ENCODE measurements at places on chromosomes 7 and 10. TPM values are rescaled to one million over a fixed set of nuclear protein-coding genes. Genes with fewer than 3 reads are reported as not detected.
A peak's percentile ranks its signal among the peaks of the same experiment; 100 is the strongest.

ASB10 gene
- not detected for total RNA-seq

PRR15 gene
- total RNA-seq: not detected

COL1A2 gene
- not detected for total RNA-seq

STK17A gene
- total RNA-seq: 107 TPM

FBXL13 gene
- total RNA-seq: 1.4 TPM

ADIRF gene
- 0.42 TPM for total RNA-seq

SPOCK2 gene
- total RNA-seq: 772 TPM

SPDYE11 gene
- total RNA-seq: not detected

PCDH15 gene
- not detected for total RNA-seq

TRIP6 gene
- 8.5 TPM for total RNA-seq

COPG2 gene
- total RNA-seq: 8.7 TPM

DNA sequence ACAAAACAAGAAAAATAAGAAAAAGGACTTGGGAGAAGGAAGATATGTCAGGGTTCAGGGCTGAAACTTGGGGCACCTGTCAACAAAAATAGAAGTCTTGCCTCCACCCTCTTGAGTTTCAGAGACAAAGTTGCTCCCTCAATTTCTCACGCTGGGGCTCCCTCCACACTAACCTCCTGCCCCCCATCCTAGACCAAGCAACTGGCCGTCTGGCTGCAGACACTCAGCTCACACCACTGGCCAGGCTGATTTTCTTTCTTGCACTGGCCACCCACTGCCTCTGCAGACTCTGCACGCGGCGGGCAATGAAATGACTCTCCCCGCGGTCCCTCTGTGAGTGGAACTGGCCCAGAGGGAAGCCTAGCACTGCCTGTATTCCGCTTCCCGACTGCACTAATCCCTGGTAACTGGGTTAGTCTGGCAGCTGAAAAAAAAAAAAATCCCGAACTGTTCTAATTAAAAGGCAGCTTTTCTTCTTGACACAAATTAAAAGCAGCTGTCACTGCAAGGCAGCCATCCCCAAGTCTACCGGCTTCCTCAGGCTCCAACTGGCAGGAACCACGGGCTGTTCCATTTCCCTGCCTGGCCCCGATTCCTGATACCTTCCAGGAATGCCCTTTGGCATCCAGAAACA lies 83.5 kb downstream of the SPDYE5 start:
- no peaks in the 10 kb centered on the region for H3K36me3 ChIP-seq
- DNase-seq: no peak
- H3K4me3 ChIP-seq: no peak overlapping the region
- no peaks in the 10 kb centered on the region for H3K27me3 ChIP-seq
- peaks cover 5% of the 10 kb centered on the region for H3K4me1 ChIP-seq

DNA sequence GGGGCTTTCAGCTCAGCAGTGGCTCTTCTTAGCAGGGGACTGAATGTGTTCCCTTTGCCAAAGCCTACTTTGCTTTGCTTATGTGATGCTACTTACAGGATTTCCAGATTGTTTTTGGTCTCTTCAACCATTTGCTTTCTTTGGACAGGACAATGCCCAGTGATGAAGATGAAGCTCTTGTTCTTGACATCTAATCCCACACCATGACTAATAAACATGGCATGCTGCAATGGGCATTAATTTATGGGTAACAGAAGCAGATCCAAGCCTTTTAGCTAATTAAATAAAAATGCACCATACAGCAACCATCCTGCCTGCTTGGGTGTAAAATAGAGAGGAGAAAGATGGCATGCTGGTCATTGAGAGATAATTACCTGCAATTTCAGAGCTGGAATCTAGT lies 175.5 kb upstream of the ITGB1 start:
- no peak for DNase-seq
- peaks cover 62% of the 10 kb centered on the region for H3K4me1 ChIP-seq
- no peaks in the 10 kb centered on the region for H3K36me3 ChIP-seq

DNA sequence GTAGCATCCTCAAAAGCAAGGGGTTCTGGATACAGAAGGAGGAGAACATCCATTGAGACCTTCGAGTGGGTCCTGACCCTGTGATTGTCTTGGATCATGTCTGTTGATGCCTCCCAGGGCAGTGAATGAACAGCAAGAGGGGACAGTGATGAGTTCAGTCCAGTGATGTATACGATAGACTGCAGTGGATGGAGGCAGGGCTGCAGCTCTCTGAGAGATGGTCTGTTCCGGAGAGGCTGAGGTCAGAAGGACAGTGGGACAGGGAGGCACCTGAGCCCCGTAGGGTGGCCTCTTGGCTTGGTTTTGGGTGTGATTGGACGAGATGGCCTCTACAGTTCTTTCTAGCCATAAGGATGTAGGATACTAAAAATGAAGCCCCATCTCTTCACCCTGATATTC lies 280.4 kb downstream of the CAMK1D start:
- peak overlapping the region; percentile 59 for H3K27ac ChIP-seq
- peaks cover 2% of the 10 kb centered on the region for H3K36me3 ChIP-seq
- H3K4me3 ChIP-seq: no peak overlapping the region

GRCh38 chr7:150569245-150569955 lies 2.2 kb downstream of the GIMAP4 start:
- peaks cover 19% of the 10 kb centered on the region for H3K4me1 ChIP-seq
- peaks cover 19% of the 10 kb centered on the region for H3K36me3 ChIP-seq
- peak overlapping the region; percentile 89 for H3K27ac ChIP-seq
- no peaks in the 10 kb centered on the region for H3K27me3 ChIP-seq
- peak overlapping the region; percentile 89 for H3K4me3 ChIP-seq

GRCh38 chr10:113592380-113592779 lies 39.5 kb downstream of the HABP2 start:
- no peak overlapping the region for H3K27ac ChIP-seq
- peaks cover 50% of the 10 kb centered on the region for H3K27me3 ChIP-seq
- H3K4me1 ChIP-seq: no peaks in the 10 kb centered on the region
- H3K4me3 ChIP-seq: no peak overlapping the region

GRCh38 chr10:112628951-112629609 lies 182.1 kb downstream of the VTI1A start:
- H3K27me3 ChIP-seq: no peaks in the 10 kb centered on the region
- H3K4me1 ChIP-seq: peaks cover 2% of the 10 kb centered on the region
- no peak overlapping the region for H3K27ac ChIP-seq

GRCh38 chr10:4780782-4781181 lies 45.2 kb upstream of the AKR1E2 start:
- H3K27me3 ChIP-seq: peaks cover 54% of the 10 kb centered on the region
- no peak overlapping the region for H3K27ac ChIP-seq
- H3K4me3 ChIP-seq: no peak overlapping the region
- no peaks in the 10 kb centered on the region for H3K4me1 ChIP-seq
- H3K36me3 ChIP-seq: peaks cover 2% of the 10 kb centered on the region

GRCh38 chr10:28201410-28202400 lies 101.2 kb downstream of the MPP7 start:
- peaks cover 2% of the 10 kb centered on the region for H3K4me1 ChIP-seq
- no peak overlapping the region for H3K27ac ChIP-seq

GRCh38 chr10:9229702-9230244 lies 1175.3 kb downstream of the GATA3 start:
- DNase-seq: no peak
- H3K36me3 ChIP-seq: no peaks in the 10 kb centered on the region
- peaks cover 7% of the 10 kb centered on the region for H3K4me1 ChIP-seq
- peak overlapping the region; percentile 59 for H3K4me3 ChIP-seq

GRCh38 chr7:26995666-26996065 lies 100.1 kb downstream of the HOXA1 start:
- no peak overlapping the region for H3K27ac ChIP-seq
- H3K36me3 ChIP-seq: no peaks in the 10 kb centered on the region
- H3K4me3 ChIP-seq: no peak overlapping the region
- DNase-seq: no peak

- H3K4me1 ChIP-seq: peaks cover 3% of the 10 kb centered on the region
- no peaks in the 10 kb centered on the region for H3K27me3 ChIP-seq
- peaks cover 9% of the 10 kb centered on the region for H3K36me3 ChIP-seq
These were observed 44.9 kb downstream of the HIBADH start for GRCh38 chr7:27617651-27618381.

DNA sequence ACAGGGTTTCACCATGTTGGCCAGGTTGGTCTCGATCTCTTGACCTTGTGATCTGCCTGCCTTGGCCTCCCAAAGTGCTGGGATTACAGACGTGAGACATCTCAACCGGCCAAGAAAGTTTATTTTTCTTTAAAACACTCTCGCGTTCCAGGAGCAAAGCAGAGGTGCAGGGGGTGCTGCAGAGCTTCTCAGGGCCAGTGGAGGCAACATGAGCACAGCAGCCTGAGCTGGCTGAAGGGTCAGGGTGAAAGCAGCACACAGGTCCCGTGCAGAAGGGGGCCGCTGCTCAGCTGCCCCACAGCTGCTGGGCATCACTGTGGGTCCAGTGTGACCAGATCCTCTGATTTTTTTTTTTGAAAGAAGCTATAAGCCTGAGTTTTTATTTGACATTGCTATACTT lies 46.1 kb downstream of the EPHB4 start:
- H3K27ac ChIP-seq: no peak overlapping the region
- peaks cover 2% of the 10 kb centered on the region for H3K36me3 ChIP-seq
- DNase-seq: no peak
- no peak overlapping the region for H3K4me3 ChIP-seq

DNA sequence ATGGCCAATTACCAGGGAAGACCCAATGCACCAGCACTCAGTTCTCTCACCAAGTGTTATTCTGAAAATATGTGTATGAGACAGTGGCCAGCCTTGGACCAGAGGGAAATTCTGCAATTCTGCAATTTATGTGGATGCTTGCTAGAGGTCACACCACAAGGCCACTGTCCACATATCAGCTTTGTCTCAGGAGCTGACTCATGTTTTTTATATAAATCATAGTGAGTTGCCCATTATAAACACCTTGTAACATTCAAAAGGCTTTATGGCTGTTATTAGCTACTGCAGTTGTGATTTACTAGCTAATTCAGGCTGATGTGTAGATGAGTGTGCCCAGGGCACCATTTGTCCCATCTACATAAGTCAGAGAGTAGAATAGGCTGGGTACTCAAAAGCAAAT lies 649.0 kb downstream of the LRMDA start:
- peaks cover 6% of the 10 kb centered on the region for H3K27me3 ChIP-seq
- H3K4me1 ChIP-seq: no peaks in the 10 kb centered on the region
- no peak overlapping the region for H3K4me3 ChIP-seq
- no peaks in the 10 kb centered on the region for H3K36me3 ChIP-seq

GRCh38 chr10:22894714-22895113 lies 33.1 kb upstream of the ARMC3 start:
- no peak overlapping the region for H3K27ac ChIP-seq
- DNase-seq: no peak
- no peaks in the 10 kb centered on the region for H3K4me1 ChIP-seq
- H3K27me3 ChIP-seq: peaks cover 9% of the 10 kb centered on the region

- no peaks in the 10 kb centered on the region for H3K27me3 ChIP-seq
- no peak overlapping the region for H3K4me3 ChIP-seq
- H3K36me3 ChIP-seq: peaks cover 6% of the 10 kb centered on the region
These were observed 139.7 kb downstream of the ATE1 start for GRCh38 chr10:121788115-121788514.

- no peaks in the 10 kb centered on the region for H3K27me3 ChIP-seq
- no peak overlapping the region for H3K27ac ChIP-seq
- peaks cover 6% of the 10 kb centered on the region for H3K4me1 ChIP-seq
- DNase-seq: no peak
These were observed 179.0 kb downstream of the PTEN start for GRCh38 chr10:88042160-88043100.

DNA sequence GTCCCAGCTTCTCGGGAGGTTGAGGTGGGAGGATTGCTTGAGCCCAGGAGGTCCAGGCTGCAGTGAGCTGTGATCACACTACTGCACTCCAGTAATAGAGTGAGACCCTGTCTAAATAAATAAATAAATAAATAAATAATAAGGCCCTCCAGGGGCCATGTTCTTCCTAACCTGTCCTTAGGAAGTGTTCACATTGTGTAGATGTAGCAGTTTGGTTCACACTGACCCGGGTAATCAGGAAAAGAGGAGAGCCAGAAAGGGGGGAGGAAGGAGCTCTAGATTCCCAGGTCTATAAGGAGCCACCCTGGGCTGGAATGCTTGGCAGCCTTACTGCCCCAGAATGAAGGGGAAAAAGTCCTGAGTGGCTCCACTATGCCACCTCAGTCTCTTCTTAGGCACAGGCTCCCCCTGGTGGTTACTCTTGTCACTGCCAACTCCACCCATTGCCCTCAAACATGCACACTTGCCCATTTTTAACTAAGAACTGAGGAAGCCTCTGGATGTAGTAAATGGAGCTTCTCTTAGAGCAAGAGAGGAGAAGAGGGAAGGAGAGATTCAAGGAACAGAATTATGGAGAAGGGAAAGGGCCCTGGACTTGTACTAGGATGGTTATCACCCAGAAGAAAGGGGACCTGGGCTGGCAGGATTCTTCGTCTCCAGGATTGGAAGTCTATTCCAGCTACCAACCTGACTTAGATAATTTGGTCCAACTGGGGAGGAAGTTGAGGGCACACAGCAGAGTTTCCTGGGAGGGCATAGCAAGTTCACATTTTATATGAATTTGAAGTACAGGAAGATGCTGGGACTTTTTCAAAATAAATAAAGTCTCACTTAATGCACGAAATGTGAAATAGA lies 7.8 kb downstream of the HPS6 start:
- no peaks in the 10 kb centered on the region for H3K27me3 ChIP-seq
- H3K27ac ChIP-seq: no peak overlapping the region
- peak; percentile 71 for DNase-seq
- no peaks in the 10 kb centered on the region for H3K36me3 ChIP-seq
- no peak overlapping the region for H3K4me3 ChIP-seq

GRCh38 chr7:139340808-139341057 lies 404 bp upstream of the FMC1 start:
- H3K4me3 ChIP-seq: peak overlapping the region; percentile 77
- no peaks in the 10 kb centered on the region for H3K27me3 ChIP-seq
- no peak for DNase-seq
- H3K27ac ChIP-seq: peak overlapping the region; percentile 95
- peaks cover 19% of the 10 kb centered on the region for H3K4me1 ChIP-seq

DNA sequence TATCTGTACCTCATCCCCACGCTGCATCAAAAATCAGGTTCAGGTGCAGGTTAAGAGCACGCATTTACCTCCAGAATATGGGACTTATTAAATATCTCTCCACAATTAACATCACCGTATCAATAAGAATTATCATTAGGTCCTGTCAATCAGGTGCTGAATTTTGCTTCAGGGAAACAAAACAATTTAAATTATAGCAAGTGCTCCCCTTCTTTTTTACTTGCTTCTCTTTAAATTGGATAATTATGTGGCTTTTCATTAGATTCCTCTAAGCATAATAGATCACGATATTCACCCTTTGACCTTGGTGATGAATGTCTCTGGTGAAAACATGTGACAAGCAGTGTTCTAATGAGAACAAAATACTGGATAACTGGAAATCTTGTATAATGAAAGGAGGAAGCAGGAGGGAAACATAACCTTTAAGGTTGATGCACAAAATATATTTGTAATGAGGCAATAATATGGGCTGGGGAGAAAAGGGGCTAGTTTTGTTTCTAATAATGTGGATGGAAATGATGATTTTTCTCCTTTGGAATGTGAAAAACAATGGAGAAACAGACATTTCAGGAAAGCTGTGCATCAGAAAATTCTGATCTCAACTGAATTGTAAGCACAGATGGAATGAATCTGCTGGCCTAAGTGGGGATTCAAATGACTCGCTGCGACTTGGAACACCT lies 166.9 kb downstream of the SNX10 start:
- H3K36me3 ChIP-seq: no peaks in the 10 kb centered on the region
- DNase-seq: no peak
- H3K4me1 ChIP-seq: no peaks in the 10 kb centered on the region
- H3K4me3 ChIP-seq: no peak overlapping the region
- peaks cover 40% of the 10 kb centered on the region for H3K27me3 ChIP-seq
